ENCODE measurements at places on chromosomes 4 and X.

GRCh38 chr4:28227764-28228163 lies 1367.1 kb downstream of the STIM2 start:
- no peak for DNase-seq

DNA sequence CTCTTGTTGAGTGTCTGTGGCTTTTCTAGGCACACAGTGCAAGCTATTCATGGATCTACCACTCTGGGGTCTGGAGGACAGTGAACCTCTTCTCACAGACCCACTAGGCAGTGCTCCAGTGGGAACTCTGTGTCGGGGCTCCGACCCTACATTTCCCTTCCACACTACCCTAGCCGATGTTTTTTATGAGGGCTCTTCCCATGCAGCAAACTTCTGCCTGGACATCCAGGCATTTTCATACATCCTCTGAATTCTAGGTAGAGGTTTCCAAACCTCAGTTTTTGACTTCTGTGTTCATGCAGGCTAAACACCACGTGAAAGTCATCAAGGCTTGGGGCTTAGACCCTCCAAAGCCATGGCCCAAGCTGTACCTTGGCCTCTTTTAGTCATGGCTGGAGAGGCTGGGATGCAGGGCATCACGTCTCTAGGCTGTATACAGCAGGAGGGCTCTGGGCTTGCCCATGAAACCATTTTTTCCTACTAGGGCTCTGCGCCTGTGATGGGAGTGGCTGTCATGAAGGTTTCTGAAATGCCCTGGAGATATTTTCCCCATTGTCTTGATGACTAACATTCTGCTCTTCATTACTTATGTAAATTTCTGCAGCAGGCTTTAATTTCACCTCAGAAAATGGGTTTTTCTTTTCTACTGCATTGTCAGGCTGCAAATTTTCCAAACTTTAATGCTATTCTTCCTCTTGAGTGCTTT lies 249.8 kb upstream of the CPEB2 start:
- DNase-seq = no peak

GRCh38 chr4:3261411-3262207 lies 12.7 kb downstream of the MSANTD1 start:
- DNase-seq = no peak

GRCh38 chr4:110795971-110796370 lies 173.1 kb upstream of the PITX2 start:
- DNase-seq = no peak

GRCh38 chr4:129080129-129080528 lies 13.2 kb downstream of the SCLT1 start:
- DNase-seq = no peak

- DNase-seq = no peak
Observed at GRCh38 chr4:109432696-109433095, 919 bp upstream of the SEC24B start.

DNA sequence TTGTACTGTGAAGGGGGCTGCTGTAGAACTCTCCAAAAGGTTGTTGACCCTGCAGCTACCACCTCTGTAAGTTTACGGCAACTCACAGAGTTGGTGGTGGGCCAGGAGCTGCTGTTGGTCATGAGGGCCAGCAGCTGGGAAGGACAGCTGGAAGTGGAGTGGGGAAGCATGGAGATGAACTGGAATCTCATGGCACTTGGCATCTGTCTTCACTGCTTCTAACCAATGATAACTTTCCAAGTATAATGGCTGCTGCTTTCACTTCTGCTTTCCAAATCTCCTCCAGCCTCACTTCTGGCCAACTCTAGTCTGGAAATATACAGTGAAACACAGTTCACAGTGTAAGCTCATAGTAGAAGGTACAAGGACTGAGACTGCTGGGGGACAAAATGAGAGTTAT lies 126.5 kb upstream of the INTU start:
- no peak for DNase-seq

DNA sequence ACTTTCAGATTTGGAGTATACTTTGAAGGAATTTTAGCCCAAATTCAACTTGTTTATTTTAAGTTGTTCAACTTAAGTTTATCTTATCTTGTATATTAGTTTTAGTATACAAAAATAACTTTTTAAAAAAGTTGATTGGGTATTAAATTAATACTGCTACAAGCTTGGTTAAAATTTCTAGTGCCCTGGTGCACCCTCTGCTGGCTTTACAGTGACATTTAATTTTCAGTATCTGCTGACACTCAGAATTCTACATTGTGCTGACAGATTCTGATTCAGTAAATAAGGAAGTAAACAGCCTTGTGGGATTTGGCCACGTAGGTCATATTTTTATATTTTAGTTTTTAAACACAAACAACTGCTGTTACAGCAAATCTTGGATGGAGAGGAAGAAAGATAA lies 2.9 kb downstream of the EDA start:
- DNase-seq = no peak

- DNase-seq = no peak
Observed at GRCh38 chr4:88177983-88178625, 19.7 kb upstream of the ABCG2 start.

- DNase-seq = no peak
Observed at GRCh38 chrX:103774070-103774642, 2.5 kb upstream of the PLP1 start.

DNA sequence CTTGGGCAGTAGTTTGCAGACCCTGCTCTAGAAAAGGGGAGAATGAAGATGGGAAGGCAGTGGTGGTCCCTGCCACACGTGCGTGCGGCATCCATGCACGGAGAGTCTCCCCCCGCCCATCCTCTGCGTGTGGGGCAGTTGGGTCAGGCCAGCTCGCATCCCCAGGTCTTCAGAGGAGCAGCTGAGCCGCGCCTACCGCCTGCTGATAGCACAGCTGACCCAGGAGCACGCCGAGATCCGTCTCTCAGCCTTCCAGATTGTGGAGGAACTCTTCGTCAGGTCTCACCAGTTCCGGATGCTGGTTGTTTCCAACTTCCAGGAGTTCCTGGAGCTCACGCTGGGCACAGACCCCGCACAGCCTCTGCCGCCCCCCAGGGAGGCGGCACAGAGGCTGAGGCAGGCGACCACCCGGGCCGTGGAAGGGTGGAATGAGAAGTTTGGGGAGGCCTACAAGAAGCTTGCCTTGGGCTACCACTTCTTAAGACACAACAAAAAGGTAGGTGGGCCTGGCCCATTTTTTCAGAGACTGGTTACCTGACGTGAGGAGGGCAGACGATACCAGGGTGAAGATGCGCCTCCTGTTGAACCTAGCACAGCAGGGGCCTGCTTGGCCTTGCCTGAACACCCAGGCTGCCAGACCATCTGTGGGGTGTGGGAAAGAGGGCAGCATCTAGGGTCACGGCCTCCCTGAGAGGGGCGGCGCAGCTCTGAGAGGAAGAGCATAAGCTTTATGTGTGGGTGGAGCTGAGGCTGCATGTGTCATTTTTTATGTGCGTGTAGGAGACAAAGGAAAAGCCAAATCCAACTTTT lies 2.6 kb downstream of the UVSSA start:
- no peak for DNase-seq

GRCh38 chr4:12360391-12360790 lies 931.7 kb upstream of the HS3ST1 start:
- no peak for DNase-seq

DNA sequence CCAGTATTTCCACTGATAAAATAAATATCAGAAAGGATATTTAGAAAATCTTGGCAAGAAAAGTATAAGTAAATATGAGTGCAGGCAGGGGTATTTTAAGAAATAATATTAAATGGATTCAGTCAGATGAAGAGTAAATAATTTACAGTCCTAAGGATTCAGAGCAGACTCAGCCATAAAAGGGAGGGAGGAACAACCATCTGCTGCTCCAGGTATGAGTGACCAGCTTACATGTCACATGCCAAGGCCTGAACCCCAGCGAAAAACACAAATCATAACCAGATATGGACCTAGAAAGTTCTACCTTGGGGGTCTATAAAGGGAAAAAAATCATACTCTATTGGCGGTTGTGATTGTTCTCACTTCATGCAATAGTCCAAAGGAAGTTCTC lies 166.8 kb downstream of the COL4A6 start:
- no peak for DNase-seq

Data from posterior cingulate gyrus (tissue), 11 donors.